Neural crest cell (in vitro differentiated cells): ENCODE measurements at places on chromosomes 4 and X. TPM values are rescaled to one million over a fixed set of nuclear protein-coding genes. Genes with fewer than 3 reads are reported as not detected.
A peak's percentile ranks its signal among the peaks of the same experiment; 100 is the strongest.

DNA sequence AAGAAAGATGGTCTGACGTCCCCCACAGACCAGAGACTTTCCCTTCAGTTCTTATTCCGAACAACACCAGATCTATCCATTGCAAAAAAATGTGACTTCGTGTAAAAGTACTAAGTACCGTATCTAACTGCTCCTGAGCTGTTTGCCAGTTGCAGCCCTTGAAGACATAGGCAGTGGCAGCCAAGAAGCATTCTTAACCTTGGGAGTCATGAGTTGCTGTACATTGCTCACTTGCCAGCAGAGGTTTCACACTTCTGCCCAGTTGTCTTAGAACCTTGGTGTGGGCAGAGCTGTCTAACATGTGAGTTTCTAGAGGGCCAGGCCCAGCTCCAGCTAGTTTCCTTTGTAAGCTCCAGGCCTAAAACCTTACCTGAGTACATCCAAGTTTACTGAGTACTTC is 10.5 kb upstream of the CHRDL1 start:
- H3K4me3 ChIP-seq: no peak overlapping the region
- DNase-seq: no peak
- no peaks in the 10 kb centered on the region for H3K36me3 ChIP-seq
- H3K27ac ChIP-seq: no peak overlapping the region
- no peaks in the 10 kb centered on the region for H3K27me3 ChIP-seq
- H3K4me1 ChIP-seq: peaks cover 5% of the 10 kb centered on the region

GRCh38 chrX:103498786-103499185 is 20.5 kb downstream of the RAB40A start:
- H3K27me3 ChIP-seq: no peaks in the 10 kb centered on the region
- peaks cover 3% of the 10 kb centered on the region for H3K36me3 ChIP-seq
- DNase-seq: no peak
- H3K27ac ChIP-seq: no peak overlapping the region

- H3K27ac ChIP-seq: no peak overlapping the region
- peaks cover 56% of the 10 kb centered on the region for H3K4me1 ChIP-seq
- no peaks in the 10 kb centered on the region for H3K36me3 ChIP-seq
- H3K4me3 ChIP-seq: peak overlapping the region; percentile 58
- no peak for DNase-seq
These were observed 2.7 kb downstream of the PTPN13 start for GRCh38 chr4:86596807-86597206.

- no peak for DNase-seq
- H3K4me3 ChIP-seq: no peak overlapping the region
- no peaks in the 10 kb centered on the region for H3K36me3 ChIP-seq
- H3K27me3 ChIP-seq: no peaks in the 10 kb centered on the region
- no peak overlapping the region for H3K27ac ChIP-seq
These were observed 17.5 kb downstream of the STAP1 start for GRCh38 chr4:67576059-67576466.

DNA sequence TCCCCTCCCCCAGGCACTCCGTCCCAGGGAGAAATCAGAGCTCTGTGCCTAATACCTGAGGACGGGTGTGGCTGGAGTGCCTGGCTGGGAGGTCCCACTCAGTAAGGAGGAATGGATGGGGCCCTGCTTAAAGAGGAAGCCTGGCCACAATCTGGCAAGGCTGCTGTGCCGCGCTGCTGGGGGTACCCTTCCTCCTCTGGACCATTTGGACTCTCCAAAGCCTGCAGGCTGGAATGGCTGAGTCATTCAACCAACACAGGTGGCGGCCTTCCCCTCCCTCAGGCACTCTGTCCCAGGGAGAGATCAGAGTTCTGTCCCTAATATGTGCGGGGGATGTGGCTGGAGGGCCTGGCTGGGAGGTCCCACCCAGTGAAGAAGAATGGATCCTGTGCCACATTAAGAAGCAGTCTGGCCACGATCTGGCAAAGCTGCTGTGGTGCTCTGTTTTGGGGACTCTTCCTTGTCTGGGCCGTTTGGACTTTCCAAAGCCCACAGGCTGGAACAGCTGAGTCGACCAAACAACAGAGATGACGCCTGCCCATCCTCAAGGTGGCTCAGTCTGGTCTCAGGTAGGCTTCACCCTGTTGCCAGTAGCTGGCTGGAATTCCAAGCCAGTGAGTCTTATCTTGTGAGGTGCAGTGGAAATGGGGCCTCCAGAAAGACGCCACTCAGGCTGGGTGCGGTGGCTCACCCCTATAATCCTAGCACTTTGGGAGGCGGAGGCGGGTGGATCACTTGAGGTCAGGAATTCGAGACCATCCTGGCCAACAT is 127.3 kb upstream of the HUWE1 start:
- no peak overlapping the region for H3K4me3 ChIP-seq
- H3K36me3 ChIP-seq: no peaks in the 10 kb centered on the region
- DNase-seq: no peak

DNA sequence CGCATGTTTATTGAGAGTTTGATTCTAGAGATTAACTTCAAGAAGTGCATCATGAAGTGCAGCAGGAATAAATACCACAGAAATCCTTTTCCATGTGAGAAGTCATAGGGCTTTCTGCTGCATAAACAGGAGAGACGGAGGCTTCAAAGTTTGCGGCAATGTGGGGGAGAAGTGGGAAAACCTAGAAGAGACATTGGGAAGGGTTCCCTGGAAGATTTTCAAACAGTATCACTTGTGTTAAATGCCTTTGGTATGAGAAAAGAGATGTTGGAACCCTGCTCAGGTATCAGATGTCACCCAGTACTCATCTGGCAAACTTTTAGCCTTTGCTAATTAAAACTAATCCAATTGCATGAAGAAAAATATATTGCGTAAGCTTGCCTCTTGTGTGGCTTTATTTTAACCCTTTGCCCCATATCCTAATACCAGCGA is 15.4 kb downstream of the NHS start:
- H3K27ac ChIP-seq: no peak overlapping the region
- no peaks in the 10 kb centered on the region for H3K27me3 ChIP-seq
- no peaks in the 10 kb centered on the region for H3K36me3 ChIP-seq
- DNase-seq: no peak
- H3K4me3 ChIP-seq: no peak overlapping the region
- H3K4me1 ChIP-seq: no peaks in the 10 kb centered on the region

Gene HNRNPDL
- total RNA-seq: 582 and 603 TPM in 2 replicates

DNA sequence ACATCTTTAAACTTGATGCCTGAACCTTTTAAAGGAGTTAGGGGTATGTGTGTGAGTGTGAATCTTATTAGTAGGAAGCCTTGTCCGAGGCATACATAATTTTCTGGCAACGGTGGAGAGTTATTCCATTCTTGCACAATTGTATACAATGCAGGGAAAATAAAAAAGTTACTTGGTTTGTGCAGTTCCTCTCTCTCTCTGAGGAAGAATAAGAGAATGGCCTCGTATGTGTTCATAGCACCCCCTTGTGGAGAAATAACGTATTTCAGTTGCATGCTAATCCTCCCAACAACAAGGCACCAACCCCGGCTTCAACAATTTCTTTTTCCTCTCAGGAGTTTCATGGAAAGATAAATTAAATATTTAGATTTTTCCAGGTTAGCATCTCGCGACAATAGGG is 33.7 kb upstream of the FGF13 start:
- no peak overlapping the region for H3K4me3 ChIP-seq
- peaks cover 8% of the 10 kb centered on the region for H3K4me1 ChIP-seq
- H3K36me3 ChIP-seq: no peaks in the 10 kb centered on the region
- H3K27me3 ChIP-seq: no peaks in the 10 kb centered on the region
- H3K27ac ChIP-seq: no peak overlapping the region
- DNase-seq: peak; percentile 62

GRCh38 chr4:137641544-137641943 is 109.2 kb upstream of the PCDH18 start:
- H3K4me3 ChIP-seq: no peak overlapping the region
- DNase-seq: no peak
- H3K36me3 ChIP-seq: no peaks in the 10 kb centered on the region
- peaks cover 4% of the 10 kb centered on the region for H3K4me1 ChIP-seq
- H3K27me3 ChIP-seq: no peaks in the 10 kb centered on the region

GRCh38 chr4:78578674-78579425 is 27.3 kb downstream of the ANXA3 start:
- no peak overlapping the region for H3K27ac ChIP-seq
- no peaks in the 10 kb centered on the region for H3K36me3 ChIP-seq
- H3K27me3 ChIP-seq: no peaks in the 10 kb centered on the region
- no peak for DNase-seq
- H3K4me1 ChIP-seq: no peaks in the 10 kb centered on the region

Gene SMR3B
- not detected in 2 replicates for total RNA-seq

Gene DUSP9
- 1.7 TPM in 2 replicates for total RNA-seq

Gene FAM149A
- 4.5 and 5.6 TPM in 2 replicates for total RNA-seq

GRCh38 chrX:55057675-55058249 is 17.1 kb upstream of the PAGE2B start:
- peaks cover 3% of the 10 kb centered on the region for H3K27me3 ChIP-seq
- peak overlapping the region; percentile 67 for H3K4me3 ChIP-seq
- no peaks in the 10 kb centered on the region for H3K36me3 ChIP-seq
- DNase-seq: peak; percentile 23
- H3K27ac ChIP-seq: no peak overlapping the region

Gene MEPE
- total RNA-seq: not detected in 2 replicates

GRCh38 chrX:118215346-118215745 is 98.7 kb upstream of the KLHL13 start:
- H3K27ac ChIP-seq: no peak overlapping the region
- no peaks in the 10 kb centered on the region for H3K4me1 ChIP-seq
- no peak overlapping the region for H3K4me3 ChIP-seq
- H3K36me3 ChIP-seq: no peaks in the 10 kb centered on the region
- no peak for DNase-seq

DNA sequence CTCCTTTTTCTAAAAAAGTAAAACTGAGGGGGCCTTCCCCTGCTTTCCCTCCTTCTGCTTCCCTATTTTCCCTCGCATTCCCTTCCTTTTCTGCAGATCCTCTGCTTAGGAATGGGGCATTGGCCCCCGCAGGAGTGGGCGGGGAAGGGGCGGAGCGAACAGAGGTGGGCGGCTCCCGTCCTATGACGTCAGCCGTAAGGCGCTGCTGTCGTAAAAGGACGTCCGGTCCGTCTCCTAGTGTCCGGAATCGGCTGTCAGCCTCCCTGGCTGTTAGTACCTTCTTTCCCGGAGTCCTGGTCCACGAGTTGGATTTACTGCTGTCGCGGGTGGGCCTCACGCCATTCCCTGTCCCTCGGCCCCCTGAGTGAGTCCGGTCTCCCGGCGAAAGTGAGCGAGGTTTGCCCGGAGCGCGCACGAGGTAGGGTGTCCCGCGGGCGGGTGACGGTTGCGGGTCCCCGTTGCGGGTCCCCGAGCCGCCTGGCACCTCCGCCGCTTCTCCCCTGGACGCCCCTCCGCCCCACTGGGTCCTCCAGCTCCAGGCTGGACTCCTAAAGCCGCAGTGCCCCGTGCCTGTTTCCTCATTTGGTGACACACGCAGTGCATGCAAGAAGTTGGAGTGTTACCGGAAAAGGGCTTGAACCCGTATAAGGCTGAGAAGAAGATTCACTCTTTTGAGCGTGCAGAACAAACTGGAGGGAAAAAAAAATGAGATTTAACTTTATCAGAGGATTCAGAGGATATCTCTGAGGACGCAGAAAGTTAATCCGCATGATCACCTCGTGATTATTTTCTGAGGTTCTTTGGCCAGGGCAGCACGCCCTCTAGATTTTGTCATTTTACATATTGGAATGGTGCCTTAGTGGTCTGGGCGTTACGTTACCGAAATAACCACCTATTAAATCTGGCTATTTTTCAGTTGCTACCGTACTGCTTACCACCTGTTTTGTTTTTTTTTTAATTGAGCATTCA is at the start of gene ZNF330:
Gene ZNF330, plus strand, starts transcription at position 205 of the 969 bp plus-strand sequence. CDS start 1,477 bp downstream, outside the sequence.
- peak within 1 kb of the TSS; percentile 97 for H3K27ac ChIP-seq
- H3K36me3 ChIP-seq: peaks cover 3% of the 10 kb centered on the region
- peak; percentile 98 for DNase-seq
- peak within 1 kb of the TSS; percentile 94 for H3K4me3 ChIP-seq

DNA sequence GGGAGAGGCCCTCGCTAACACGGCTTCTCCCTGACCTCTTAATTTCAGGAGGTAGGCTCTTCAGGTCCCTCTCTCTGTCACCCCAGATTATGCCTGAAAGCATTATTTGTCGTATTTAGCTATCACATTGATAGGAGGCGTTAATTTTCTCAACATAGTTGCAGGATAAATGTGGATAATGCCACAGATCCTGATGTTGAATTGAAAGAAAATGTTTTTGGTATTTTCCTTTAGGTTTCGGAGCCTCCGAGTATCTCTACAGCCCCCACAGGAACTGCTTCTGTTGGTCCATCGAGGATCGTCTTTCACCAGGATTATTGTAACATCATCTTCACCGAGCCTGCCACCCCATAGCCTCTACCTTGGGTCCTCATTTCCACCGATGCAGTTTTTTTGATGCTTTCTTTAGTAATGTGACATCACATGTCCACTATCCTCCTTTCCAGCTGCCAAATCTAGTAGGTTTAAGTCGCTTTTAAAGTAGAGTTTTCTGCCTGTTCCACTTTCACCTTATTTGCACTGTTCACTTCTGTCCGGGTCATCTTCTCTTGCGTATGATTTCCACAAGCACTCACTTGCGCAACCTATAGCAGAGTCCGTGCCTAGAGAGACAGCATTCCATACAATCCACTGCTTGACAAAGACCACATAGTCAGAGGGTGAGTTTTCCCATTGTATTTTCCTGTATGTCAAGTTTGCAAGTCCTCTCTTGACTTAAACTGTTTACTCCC is 665 bp downstream of the TIGD2 start:
- peaks cover 39% of the 10 kb centered on the region for H3K27me3 ChIP-seq
- H3K36me3 ChIP-seq: peaks cover 34% of the 10 kb centered on the region
- peak overlapping the region; percentile 88 for H3K4me3 ChIP-seq
- peak overlapping the region; percentile 48 for H3K27ac ChIP-seq
- peaks cover 18% of the 10 kb centered on the region for H3K4me1 ChIP-seq

Gene HMX1
- 0.91 and 1.1 TPM in 2 replicates for total RNA-seq

GRCh38 chrX:24232796-24233195 is 81.1 kb downstream of the SUPT20HL2 start:
- peaks cover under 1% of the 10 kb centered on the region for H3K36me3 ChIP-seq
- peaks cover 6% of the 10 kb centered on the region for H3K4me1 ChIP-seq
- H3K4me3 ChIP-seq: no peak overlapping the region
